NCI-H2081 (cell line): ENCODE measurements at places on chromosomes 5 and 9.

DNA sequence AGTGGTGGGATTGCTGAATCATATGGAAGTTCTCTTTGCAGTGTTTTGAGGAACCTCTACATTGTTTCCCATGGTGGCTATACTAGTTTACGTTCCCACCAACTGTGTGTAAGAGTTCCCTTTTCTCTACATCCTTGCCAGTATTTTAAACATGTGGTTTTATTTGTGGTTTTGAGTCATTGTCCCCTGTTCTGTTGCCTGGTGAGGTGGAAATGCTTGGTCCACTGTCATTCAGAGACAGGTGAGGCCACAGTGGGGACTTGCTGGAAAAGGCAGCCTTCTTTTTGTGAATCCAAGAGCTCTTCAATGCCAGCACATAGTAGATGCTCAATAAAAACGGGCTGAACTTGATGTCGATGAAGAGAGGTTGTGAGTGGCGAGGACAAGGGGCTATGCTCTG lies 44.2 kb downstream of the SH3PXD2B start:
- no peak for DNase-seq

GRCh38 chr5:2169850-2170760 lies 287.4 kb upstream of the IRX4 start:
- no peak for DNase-seq

GRCh38 chr5:93915142-93915553 lies 173.7 kb upstream of the POU5F2 start:
- DNase-seq: peak; percentile 19

DNA sequence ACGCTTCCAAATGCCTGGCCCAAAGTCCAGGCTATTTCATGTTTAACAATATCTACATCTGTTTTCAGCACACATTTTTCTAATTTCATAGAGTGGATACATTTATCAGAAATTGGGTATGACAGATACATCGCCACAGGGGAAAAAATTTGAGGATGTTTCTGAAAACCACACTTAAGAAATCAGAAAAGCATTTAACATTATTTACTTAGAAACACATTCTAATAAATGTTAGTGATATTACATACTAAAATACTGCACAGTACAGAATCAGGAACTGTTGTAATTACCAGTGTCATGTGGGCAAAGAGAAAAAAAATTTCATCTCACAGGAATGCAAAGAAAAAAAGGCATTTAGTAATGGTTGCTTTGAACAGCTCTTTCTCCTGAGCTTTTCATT lies 310.5 kb upstream of the KIF2A start:
- no peak for DNase-seq
